ENCODE measurements at places on chromosomes 5 and 9. TPM values are rescaled to one million over a fixed set of nuclear protein-coding genes. Genes with fewer than 3 reads are reported as not detected.

DNA sequence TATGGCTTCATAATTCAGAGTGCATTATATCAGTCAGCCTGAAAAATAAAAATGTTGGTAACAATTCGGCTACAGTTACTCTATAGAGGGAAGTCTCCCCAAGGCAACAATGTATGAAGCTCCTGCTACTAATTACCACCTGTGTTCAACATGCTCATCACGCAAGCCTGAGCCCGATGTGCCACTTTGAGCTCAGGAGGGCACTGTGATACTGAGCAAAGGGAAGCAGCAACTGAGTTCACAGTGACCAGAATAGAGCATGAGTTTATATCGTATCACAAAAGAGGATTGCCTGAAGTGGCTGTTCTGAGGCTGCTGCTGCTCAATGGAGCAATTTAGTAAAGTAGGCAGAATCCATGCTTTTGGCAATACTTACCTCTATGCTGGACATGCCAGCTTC, 202.0 kb upstream of the HAPLN1 start:
- H3K4me3 ChIP-seq, result no peak overlapping the region
- no peaks in the 10 kb centered on the region for H3K4me1 ChIP-seq
- H3K27me3 ChIP-seq, result no peaks in the 10 kb centered on the region
- DNase-seq, result no peak
- no peaks in the 10 kb centered on the region for H3K36me3 ChIP-seq

DNA sequence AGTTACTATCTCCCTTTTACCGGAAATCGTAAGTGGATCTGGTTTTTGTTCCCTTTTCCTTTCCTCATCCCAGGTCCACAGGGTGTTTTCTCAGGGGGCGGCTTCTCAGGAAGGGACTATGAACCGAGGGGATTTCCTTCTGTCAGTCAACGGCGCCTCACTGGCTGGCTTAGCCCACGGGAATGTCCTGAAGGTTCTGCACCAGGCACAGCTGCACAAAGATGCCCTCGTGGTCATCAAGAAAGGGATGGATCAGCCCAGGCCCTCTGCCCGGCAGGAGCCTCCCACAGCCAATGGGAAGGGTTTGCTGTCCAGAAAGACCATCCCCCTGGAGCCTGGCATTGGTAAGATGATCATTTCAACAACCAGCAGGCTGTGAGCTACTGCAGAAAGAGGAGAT, 75.8 kb downstream of the GOLPH3 start:
- no peak for DNase-seq
- H3K4me1 ChIP-seq, result peaks cover 41% of the 10 kb centered on the region
- H3K27me3 ChIP-seq, result no peaks in the 10 kb centered on the region
- peaks cover 11% of the 10 kb centered on the region for H3K36me3 ChIP-seq
- H3K4me3 ChIP-seq, result no peak overlapping the region
- H3K27ac ChIP-seq, result peak overlapping the region; percentile 56

- no peaks in the 10 kb centered on the region for H3K27me3 ChIP-seq
- no peak overlapping the region for H3K27ac ChIP-seq
- H3K36me3 ChIP-seq, result no peaks in the 10 kb centered on the region
- no peak overlapping the region for H3K4me3 ChIP-seq
Measured at GRCh38 chr5:66945389-66946349, 250.9 kb downstream of the CD180 start.

DNA sequence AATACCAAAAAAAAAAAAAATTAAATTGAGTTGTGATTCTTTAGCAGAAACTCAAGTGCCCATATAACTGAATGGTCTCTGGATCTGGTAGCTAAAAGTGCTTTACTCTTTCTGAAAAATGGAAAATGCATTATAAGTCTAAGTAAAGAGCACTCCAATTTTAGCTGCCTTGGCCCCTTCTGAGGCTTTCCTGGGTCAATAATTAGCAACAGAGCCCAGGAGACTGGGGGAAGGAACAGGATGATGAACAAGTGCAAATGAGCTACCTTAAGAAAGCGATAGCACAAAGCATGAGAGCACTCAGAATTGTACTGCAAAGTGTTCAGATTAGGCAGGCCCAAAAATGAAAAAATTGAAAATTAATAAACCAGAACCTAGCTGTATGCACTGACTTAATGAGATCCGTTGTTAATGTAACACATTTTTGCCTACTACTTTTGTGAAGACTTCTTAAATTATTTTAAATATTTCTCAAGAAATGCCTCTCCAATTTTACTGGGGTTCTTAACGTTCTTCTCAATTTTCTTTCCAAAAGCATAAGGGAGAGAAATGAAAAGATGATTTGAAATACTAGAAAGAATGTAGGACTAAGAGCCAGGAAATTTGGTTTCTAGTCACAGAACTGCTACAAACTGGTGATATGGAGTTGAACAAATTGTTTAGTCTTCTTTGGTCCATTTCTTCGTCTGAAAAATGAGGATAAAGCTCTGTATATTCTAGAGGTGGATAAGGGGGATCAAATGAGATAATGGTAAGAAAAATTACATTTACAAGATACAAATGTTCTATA, 566.1 kb downstream of the PDE4D start:
- H3K4me3 ChIP-seq, result no peak overlapping the region
- no peaks in the 10 kb centered on the region for H3K36me3 ChIP-seq
- peaks cover 34% of the 10 kb centered on the region for H3K4me1 ChIP-seq
- no peaks in the 10 kb centered on the region for H3K27me3 ChIP-seq

Gene RETREG1
- total RNA-seq, result 14.6 TPM

Gene MYOT
- total RNA-seq, result 32.4 TPM

Data from sigmoid colon (tissue), 7 donors.